Vein endothelial cell (primary cell): ENCODE measurements at places on chromosomes 13 and 19. TPM values are rescaled to one million over a fixed set of nuclear protein-coding genes. Genes with fewer than 3 reads are reported as not detected.

The B3GNT8 gene
- total RNA-seq: 5.1 and 5.9 TPM in 2 replicates

The KLK6 gene
- total RNA-seq: 0.29 TPM in 1 of 2 replicates, not detected in the other

The SIX5 gene
- total RNA-seq: 5.6 and 8.2 TPM in 2 replicates

The PTH2 gene
- not detected in 2 replicates for total RNA-seq

The KLF2 gene
- total RNA-seq: 4.2 and 9.5 TPM in 2 replicates

The GEMIN7 gene
- total RNA-seq: 21.6 and 27.9 TPM in 2 replicates

The ERICH4 gene
- total RNA-seq: not detected in 2 replicates

The ZNF418 gene
- total RNA-seq: 2.9 and 3.6 TPM in 2 replicates

The ZNF793 gene
- 0.86 and 0.98 TPM in 2 replicates for total RNA-seq

The ZSCAN4 gene
- total RNA-seq: under 0.01 and 0.10 TPM in 2 replicates

The OR7A5 gene
- not detected in 2 replicates for total RNA-seq

The SEMA6B gene
- total RNA-seq: 236 and 245 TPM in 2 replicates

The CLDND2 gene
- not detected in 2 replicates for total RNA-seq

The PSG2 gene
- total RNA-seq: not detected in 2 replicates

The ZNF888 gene
- total RNA-seq: 2.0 and 3.8 TPM in 2 replicates

The KCNN4 gene
- total RNA-seq: 0.48 TPM in 1 of 2 replicates, not detected in the other

The ZNF600 gene
- total RNA-seq: 5.8 and 7.5 TPM in 2 replicates

The RASAL3 gene
- total RNA-seq: 21.1 and 38.5 TPM in 2 replicates

The NXNL1 gene
- not detected in 2 replicates for total RNA-seq

The HNRNPL gene
- 289 and 397 TPM in 2 replicates for total RNA-seq

The BEST2 gene
- not detected in 2 replicates for total RNA-seq

The VSTM1 gene
- total RNA-seq: not detected in 2 replicates

The CACNA1A gene
- total RNA-seq: 0.48 and 0.65 TPM in 2 replicates

The HS6ST3 gene
- total RNA-seq: 0.65 and 1.1 TPM in 2 replicates

The ADPRHL1 gene
- total RNA-seq: 1.1 and 1.3 TPM in 2 replicates

The CKM gene
- not detected in 2 replicates for total RNA-seq

The FCGBP gene
- total RNA-seq: under 0.01 TPM in 1 of 2 replicates, not detected in the other

The C5AR1 gene
- not detected in 2 replicates for total RNA-seq

The KASH5 gene
- total RNA-seq: not detected in 2 replicates

The AP1M2 gene
- total RNA-seq: not detected in 2 replicates

The CPB2 gene
- not detected in 2 replicates for total RNA-seq

The ONECUT3 gene
- total RNA-seq: not detected in 2 replicates

The ADAMTS10 gene
- total RNA-seq: 8.0 and 11.1 TPM in 2 replicates

The VSIG10L gene
- total RNA-seq: 0.19 and 0.33 TPM in 2 replicates

The EIF3K gene
- 369 and 446 TPM in 2 replicates for total RNA-seq

The FXYD1 gene
- 0.65 TPM in 1 of 2 replicates, not detected in the other for total RNA-seq

The ZNF320 gene
- 9.8 and 11.8 TPM in 2 replicates for total RNA-seq

The TEAD2 gene
- total RNA-seq: 69.8 and 95.7 TPM in 2 replicates

The KLK4 gene
- not detected in 2 replicates for total RNA-seq

The FCAR gene
- total RNA-seq: not detected in 2 replicates

The ACP7 gene
- not detected in 2 replicates for total RNA-seq

The PTGER1 gene
- 0.19 and 0.65 TPM in 2 replicates for total RNA-seq

The CD79A gene
- total RNA-seq: 0.33 TPM in 1 of 2 replicates, not detected in the other

The CBY2 gene
- not detected in 2 replicates for total RNA-seq

The IGSF23 gene
- total RNA-seq: 0.29 and 0.65 TPM in 2 replicates

The NUDT19 gene
- total RNA-seq: 18.2 and 20.9 TPM in 2 replicates

The PRR19 gene
- total RNA-seq: 0.67 and 0.98 TPM in 2 replicates

The JAK3 gene
- total RNA-seq: 3.5 and 5.9 TPM in 2 replicates

The NLRP5 gene
- total RNA-seq: not detected in 2 replicates

The ZNF274 gene
- total RNA-seq: 20.3 and 23.2 TPM in 2 replicates

The ZNF99 gene
- not detected in 2 replicates for total RNA-seq

The LRRC25 gene
- total RNA-seq: not detected in 2 replicates

The INTS6 gene
- 34.3 and 39.1 TPM in 2 replicates for total RNA-seq

The DOCK6 gene
- 141 and 170 TPM in 2 replicates for total RNA-seq
